ENCODE measurements at places on chromosomes 4 and X.

- no peak for DNase-seq
Observed at GRCh38 chr4:168648929-168649328, 152.1 kb downstream of the PALLD start.

- no peak for DNase-seq
Observed at GRCh38 chrX:119505945-119506344, 37.7 kb downstream of the SLC25A5 start.

DNA sequence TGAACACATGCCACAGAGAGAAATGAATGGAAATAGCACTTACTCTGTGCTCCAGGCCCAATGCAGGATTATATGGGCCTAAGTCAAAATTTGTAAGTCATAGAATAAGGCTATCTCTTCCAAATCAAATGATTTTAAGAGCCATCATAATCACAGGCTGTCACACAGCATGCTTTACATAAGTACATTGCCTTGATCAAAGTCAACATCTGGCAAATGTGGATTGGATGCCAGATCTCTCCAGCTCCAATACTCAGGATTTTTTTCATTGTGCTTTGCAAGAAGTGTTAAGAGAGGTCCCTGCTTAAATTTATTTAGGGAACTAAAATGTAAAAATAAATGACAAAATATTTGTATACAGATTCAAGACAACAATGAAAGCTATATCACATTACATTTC, 299.9 kb downstream of the PRDM5 start:
- no peak for DNase-seq

GRCh38 chrX:75115707-75116413, 40.2 kb downstream of the ABCB7 start:
- DNase-seq = no peak

DNA sequence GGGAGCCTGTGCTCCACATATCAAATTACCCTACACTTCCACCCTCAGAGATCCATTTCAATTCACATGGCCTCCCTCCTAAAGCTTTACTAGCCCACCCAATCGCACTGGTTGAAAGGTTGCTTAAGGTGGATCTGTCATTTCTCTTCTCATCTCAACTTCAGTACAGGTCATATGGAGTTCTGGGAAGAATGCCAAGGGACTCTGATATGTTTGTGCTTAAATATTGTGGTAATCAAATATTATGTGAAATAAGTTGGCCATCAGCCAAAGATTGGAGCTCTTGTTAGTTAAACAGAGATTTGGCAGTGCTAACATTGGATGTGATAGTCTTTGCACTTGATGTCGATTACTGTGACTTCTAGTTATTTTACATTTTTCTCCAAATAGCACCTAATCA, 20.5 kb downstream of the SEPTIN6 start:
- no peak for DNase-seq

DNA sequence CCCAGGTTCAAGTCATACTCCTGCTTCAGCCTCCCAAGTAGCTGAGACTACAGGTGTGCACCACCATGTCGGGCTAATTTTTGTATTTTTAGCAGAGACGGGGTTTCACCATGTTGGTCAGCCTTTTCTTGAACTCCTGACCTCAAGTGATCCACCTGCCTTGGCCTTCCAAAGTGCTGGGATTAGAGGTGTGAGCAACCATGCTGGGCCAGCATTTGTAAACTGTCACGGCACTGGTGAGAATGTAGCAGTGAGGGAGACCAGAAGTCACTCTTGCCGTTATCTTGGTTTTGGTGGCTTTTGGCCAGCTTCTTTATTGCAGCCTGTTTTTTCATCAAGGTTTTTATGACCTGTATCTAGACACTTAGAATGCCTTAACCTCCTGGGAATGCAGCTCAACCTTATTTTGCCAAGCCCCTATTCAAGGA, 22.4 kb downstream of the PCDH18 start:
- no peak for DNase-seq

- DNase-seq = no peak
Observed at GRCh38 chr4:40462326-40462725, 127.2 kb downstream of the CHRNA9 start.

DNA sequence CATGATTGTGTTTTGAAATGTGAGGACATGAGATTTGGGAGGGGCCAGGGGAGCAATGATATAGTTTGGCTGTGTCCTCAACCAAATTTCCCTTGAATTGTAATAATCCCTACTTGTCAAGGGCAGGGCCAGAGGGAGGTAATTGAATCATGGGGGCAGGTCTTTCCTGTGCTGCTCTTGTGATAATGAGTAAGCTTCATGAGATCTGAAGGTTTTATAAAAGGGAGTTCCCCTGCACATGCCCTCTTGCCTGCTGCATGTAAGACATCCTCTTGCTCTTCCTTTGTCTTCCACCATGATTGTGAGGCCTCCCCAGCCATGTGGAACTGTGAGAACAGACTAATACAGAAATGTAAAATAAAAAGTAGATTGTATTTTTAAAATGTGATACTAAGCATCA, 1294.9 kb downstream of the ADGRL3 start:
- DNase-seq = no peak

- no peak for DNase-seq
Observed at GRCh38 chr4:162804351-162804924, 362.3 kb downstream of the NAF1 start.

DNA sequence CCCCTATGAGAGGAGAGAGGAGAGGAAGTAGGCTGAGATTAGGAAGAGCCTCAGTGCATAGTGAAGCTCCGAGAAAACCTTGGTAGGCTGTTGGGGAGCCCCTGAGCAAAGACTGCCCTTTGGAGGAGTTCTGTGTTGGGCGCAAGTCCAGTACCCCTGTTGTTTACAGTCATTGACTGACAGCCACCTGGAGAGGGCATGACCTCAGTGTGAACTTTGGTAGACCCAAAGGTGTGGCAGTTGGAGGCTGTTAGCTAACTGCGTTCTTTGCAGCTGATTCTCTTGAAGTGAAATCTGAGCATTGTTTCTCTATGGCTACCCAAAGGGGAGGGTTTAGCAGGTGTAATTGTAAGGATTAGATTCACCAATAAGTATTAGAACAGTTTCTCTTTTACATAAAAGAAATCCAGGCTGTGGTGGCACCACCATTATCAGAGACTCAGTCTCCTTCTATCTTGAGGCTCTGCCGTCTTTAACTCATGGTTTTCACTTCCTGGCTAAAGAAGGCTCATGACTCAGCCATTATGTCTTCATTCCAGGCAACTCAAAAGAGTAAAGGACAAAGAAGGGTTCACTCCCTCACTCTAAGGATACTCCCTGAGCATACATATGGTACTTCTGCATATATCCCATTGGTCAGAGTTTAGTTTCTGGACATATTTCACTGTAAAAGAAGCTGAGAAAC, 33.4 kb downstream of the ANXA3 start:
- no peak for DNase-seq

GRCh38 chr4:71444395-71444794, 105.6 kb downstream of the SLC4A4 start:
- DNase-seq = no peak

Measured in Right ventricle myocardium inferior (tissue), 1 donor.